ENCODE measurements at places on chromosomes 6 and 20.

DNA sequence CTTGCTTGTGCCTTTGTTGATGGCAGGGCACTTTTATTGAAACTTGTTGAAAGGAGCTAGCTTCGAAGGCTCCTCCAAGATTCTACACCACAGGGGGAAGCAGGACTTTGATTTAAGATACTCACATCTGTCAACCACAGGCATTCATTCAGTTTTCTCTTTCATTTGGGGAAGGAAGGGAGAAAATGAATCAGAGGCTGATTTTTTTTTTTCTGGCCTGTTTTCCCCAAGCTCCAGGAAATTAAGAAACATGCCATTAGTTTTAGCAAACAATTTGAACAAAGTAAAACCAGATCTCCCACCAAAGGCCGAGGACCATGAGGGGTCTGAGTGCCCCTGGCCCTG is 8.7 kb upstream of the APCDD1L start:
- DNase-seq, result no peak

GRCh38 chr6:23534351-23534750 is 591.7 kb upstream of the NRSN1 start:
- peak; percentile 45 for DNase-seq

DNA sequence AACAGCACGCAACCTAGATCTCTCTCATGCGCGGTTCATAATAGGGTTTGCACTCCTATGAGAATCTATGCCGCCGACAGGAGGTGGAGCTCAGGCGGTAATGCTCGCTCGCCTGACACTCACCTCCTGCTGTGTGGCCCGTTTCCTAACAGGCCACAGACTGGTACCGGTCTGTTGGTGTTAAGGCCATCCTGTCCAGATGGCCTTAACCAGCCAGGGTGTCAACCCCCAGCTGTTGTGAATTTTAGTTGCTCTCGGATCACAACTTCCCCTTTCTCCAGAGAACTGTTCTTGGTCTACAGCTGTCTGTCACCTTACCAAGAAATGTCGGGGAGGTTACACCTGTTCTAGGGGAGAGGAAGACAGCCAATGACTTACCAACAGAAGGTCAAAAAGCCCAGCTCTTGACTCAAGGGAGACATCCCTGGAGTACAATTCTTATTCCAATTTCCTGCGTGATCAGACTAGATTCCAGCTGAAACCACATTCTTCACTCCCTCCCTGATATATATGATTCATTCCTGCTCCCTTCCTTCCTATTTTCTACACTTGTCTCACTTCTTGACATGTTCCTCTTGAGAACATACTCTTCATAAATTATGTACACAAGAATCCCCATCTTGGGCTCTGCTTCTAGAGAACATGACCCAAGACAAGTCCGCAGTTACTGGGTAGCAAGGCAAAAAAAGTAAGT is 23.1 kb upstream of the DNAAF9 start:
- DNase-seq, result no peak

DNA sequence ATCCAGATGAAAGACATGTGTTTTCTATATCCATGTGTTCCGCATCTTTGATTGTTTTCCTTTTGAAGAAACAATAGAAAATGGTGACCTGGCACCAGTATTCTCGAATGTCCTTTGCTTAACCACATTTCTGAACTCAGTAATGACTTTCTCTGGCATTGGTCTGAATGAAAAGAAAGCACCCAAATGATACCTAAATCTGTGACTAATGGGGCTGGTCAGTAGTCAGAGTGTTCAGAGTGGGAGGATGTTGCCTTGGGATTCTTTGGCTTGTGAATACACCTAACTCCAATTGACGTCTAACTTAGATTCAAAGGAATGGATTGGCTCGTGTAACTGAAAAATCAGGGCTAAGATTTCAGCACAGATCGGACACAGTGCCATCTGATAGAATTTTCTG is 27.1 kb downstream of the PARD6B start:
- DNase-seq, result peak; percentile 29

DNA sequence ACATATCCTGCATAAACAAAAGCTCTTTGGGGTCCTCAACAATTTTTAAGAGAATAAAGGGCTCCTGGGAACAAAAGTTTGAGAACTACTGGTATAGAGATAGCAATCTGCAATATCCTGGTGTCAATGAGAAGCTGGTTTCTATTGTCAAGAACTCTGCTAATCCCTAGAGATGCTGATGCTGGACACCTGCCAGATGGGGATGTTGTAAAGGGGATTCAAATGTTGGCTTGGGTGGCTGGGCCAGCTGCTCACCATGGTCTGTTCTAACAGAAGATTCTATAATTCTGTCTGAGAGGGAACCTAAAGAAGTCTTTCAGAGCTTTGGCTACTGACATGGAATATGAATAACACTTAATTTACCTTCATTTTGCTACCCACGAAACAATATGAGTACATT is 137.8 kb downstream of the BTBD9 start:
- DNase-seq, result no peak

- DNase-seq, result no peak
Measured at GRCh38 chr6:45808042-45808645, 207.5 kb downstream of the CLIC5 start.

GRCh38 chr6:46539866-46540265 is 48.6 kb upstream of the RCAN2 start:
- no peak for DNase-seq

DNA sequence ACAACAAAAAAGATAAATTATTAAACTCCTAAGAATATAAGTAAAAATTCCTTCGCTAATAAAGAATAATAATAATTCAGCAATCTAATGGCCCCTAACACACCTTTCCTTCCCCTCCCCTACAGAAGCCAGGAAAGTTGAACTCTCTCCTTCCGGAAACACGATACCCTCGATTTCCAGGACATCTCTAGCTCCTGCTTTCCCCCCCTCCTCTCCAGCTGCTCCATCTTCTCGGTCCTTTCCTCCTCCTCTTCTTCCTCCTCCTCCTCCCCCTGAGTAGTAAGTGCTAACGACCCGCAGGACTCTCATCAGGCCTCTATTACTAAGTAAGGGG is 603 bp downstream of the TASP1 start:
- DNase-seq, result peak; percentile 33

GRCh38 chr20:57671662-57672061 is 38.2 kb downstream of the PMEPA1 start:
- no peak for DNase-seq

GRCh38 chr20:48866936-48867335 is 39.1 kb upstream of the PREX1 start:
- DNase-seq, result no peak

GRCh38 chr20:16459019-16459700 is 114.1 kb downstream of the KIF16B start:
- DNase-seq, result peak; percentile 78
